GM12891 (cell line): ENCODE measurements at places on chromosomes 5 and 9.
A peak's percentile ranks its signal among the peaks of the same experiment; 100 is the strongest.

DNA sequence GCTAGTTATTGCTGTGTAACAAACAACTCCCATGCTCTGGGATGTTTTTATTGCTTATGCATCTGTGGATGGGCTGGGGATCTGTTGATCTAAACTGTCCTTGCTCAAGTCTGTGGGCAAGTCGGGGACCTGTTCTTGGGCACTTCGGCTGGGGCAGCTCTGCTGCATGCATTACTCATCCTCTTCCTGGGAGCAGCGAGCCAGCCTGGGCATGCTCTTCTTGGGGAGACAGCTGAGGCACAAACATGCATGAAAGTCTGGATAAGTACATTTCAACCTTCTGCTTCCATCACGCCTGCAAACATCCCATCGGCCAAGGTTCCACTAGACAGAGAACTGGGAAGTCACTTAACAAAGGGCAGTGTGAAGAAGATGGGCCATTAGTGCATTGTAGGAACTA lies 66.3 kb downstream of the ANKRD33B start:
- no peak for DNase-seq

GRCh38 chr5:33774341-33774740 lies 117.4 kb downstream of the ADAMTS12 start:
- no peak for DNase-seq

DNA sequence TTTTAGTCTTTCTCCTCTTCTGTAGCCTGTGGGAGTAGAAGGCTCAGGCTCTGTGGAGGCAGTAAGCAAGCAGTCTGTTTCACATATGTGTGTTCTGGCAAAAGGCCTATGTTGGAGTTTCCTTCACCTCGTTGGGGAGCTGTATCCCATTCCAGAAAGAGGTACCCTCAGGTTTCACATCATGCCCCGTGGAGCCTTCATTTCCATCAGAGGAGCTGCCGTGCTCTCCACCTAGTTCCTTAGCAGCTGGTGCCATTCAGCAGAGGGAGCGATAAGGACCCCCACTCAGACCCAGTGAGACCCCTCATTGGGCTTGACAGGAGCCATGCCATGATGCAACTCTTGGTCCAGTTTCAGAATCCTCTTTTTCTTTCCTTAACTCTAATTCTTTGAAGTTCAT lies 50.6 kb upstream of the ANGPTL2 start:
- no peak for DNase-seq

- no peak for DNase-seq
These were observed 1.3 kb downstream of the RNF38 start for GRCh38 chr9:36398745-36399144.

DNA sequence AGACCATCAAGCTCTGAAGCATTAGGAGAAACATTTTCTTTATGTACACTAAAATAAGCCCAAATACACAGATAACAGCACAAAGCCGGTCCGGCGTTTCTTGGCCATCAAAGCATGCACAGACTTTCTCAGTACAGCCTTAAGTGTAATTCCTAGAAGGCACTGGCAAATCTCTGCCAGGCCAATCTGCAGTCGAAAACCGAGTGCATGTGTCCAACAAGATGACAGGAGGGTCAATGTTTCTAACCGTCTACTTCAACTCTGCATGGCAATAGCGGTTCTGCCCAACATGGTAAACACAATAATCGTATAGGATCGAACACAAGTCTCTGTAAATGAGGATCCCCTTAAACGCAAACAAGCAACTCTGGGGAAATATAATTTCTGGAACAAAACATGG lies 1.1 kb downstream of the ARL15 start:
- DNase-seq = no peak

- no peak for DNase-seq
These were observed 8.4 kb downstream of the BRD3OS start for GRCh38 chr9:134033516-134034214.

DNA sequence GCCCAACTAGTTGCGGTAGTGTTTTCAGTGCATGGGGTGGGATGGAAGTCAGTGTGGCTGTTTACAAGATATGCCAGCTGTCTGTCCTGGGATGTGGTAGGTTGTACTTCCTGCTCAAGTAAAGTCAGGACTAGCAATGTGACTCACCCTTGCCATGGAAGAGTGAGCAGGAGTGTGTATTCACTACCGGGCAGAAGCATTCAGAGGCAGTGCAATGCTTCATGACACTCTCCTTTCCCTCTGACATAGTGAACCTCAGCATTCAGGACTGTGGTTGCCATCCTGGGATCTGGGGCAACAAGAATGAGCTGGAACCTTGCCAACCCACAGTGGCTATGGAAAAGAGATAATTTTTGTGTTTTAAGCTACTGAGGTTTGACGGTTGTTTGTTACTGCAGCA lies 68.9 kb downstream of the BOD1 start:
- peak; percentile 38 for DNase-seq

DNA sequence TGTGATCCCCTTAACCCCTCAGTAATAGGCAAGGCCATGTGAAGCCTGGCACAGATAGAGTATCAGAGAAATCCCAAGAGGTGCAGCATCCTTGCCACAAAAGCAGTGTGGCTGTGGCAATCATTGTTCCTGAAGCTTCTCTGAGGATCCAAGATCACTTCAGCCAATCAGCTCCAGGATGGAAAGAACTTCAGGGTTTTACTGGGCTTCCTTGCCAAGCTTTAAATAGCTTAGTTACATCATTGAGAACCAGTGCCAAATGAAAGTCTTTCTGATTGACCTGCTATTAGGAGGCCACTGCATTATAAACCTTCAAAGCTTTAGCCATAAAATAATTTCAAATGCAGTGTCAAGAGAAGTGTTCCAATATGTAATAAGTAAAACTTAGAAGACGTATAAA lies 430.6 kb downstream of the PIK3R1 start:
- DNase-seq = no peak
